NCI-H526 treated with DMSO at 0.1 percent for 48 hours (cell line): ENCODE measurements at places on chromosomes 6 and 20.
A peak's percentile ranks its signal among the peaks of the same experiment; 100 is the strongest.

DNA sequence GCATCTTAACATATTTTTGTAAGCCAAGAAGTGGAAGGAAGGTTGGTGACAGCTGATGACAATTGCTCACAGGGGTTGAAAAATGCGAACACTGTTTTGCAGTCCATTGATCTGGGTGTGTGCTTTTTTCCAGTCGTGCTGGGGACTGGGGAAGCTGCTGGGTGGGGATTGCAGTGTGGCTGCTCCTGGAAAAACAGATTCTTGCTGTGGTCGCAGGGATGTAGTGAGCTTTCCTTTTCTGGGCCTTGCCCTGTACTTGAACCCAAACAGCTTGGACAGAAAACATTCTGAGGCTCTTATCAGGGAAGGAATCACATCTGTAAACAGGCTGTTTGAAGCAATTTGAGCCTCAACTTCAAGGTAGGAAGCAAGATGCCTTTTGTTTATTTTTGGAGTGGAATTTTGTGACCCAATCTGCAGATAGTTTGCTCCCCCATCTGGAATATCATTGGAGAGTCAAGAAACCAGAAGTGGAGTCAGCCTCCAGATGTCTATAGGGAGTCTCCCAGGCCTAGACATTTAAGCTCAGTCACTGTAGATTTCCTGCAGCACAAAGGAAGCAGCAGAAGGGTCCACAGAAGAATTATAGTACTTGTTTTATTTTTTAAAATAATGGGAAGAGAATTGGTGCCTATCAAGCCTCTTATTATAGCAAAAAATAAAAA lies 279.2 kb upstream of the FERMT1 start:
- no peak for DNase-seq

DNA sequence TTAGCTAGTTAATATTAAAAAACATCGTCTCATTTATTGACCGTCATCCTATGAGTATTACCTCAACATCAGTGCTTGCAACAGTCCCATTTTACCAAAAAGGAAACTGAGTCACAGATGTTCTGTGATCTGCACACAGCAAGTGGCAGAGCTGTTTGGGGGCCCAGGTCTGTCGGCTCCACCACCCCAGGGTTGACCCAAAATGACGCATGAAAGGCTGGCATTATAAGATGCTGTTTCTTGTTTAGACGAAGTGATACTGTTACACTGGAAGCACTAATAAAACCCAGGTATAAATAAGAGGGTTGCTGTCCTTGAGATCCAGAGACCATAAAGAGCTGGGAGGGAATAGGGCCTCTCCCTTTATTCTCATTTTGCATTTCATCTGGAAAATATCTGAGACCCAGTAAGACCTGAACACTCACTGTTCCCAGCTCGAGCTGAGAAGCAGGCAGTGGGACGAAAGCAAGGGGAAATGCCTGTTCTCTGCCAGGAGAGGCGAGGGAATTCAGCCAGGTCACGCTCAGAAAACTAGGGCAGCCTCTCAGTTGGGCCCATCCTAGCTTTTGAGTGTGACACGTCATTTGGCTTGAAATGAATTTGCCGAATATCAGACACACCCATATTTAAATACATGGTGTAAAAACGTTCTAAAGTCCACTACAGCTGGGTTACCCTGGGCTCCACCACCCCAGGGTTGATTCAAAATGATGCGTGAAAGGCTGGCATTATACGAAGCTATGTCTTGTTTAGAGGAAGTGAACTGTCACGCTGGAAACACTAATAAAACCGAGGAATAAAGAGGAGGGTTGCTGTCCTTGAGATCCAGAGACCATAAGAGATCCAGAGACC lies 1.4 kb upstream of the MICAL1 start:
- DNase-seq = no peak

- no peak for DNase-seq
Measured at GRCh38 chr6:147467428-147467827, 41.1 kb upstream of the SAMD5 start.

DNA sequence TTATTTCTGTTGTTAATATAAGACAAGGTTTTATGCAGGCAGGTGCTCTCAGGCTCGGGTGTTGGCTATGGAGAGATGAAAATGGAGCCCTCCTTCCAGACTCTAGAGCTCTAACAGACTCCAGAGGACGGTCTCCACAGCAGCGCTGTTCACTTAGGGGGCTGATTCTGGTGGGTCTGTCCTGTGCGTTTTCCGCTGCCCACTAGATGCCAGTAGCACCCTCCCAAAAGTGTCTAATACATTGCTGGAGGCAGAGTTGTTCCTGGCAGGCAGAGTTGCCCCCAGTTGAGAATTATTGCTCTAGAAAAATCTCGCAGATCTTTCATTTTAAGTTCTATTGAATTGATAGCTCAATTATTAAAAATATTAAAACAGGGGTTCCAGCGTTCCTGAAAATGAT lies 109.9 kb downstream of the MAP3K4 start:
- DNase-seq = no peak

DNA sequence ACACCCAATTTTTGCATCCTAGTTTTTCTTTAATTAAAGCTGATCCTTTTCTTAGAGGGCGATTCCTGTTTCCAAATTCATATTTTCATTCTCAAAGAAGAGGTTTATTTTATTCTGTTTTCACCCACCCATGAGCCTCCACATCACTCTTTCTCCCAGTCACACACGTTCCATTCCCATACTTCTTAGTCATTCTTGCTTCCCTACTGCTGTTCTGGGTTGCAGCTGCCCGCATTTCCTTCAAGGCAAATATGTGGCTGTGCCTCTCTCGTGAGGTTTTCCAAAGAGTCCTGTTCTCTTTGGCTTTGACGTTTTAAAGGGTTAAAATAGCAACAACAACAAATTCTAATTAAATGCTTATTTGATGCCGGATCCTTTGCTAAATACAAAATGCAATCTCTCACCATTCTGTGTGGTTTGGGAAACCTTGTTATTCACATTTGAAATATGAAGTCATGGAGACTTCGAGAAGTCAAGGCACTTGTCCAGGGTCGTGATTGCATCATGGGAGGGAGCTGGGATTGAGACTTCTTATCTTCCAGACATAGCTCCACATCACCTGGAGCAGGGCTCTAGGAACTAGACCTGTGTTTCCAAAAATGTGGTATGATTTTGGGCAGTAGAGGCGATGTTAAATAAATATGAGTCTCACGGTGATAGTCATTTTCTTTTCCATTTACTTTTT lies 126.6 kb downstream of the DOK5 start:
- no peak for DNase-seq

- no peak for DNase-seq
Measured at GRCh38 chr6:157232161-157232895, 91.0 kb downstream of the TMEM242 start.

GRCh38 chr6:170290296-170291128 lies at the start of gene DLL1:
Gene DLL1 (minus strand): TSS chr6:170291078. CDS start chr6:170290139, 939 bp downstream.
- peak; percentile 69 for DNase-seq

DNA sequence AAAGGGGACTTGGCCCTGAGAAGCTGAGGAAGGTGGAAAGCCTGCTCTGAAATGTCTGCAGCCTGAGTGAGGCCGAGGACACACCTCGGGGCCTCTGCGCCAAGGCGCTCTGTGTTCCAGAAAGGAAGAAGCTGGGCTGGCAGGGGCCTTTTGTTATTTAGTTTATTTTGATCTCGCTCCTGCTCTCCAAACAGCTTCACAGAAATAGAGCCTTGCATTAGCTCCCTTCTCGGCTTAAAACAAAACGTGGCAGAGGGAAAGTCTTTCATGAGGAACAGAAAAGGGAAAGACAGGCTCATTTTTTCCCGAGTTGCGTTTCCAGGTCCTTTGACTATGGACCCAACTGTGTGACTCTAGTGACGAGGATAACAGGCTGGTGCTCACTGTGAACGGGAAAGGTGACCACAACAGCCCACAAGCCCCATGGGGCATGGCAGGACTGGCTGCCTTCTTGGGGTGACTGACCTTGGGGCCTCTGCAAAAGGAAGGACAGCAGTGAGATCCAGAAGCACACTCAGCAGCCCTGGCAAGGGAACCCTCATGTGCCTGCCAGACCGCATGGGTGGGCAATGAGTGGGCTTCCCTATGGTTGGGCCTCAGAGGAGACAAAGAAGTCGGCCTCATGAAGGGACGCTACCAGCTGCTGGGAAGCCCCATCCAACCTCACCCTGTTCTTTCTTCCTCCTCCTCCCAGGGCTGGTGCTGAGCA lies 18.7 kb downstream of the LEMD2 start:
- no peak for DNase-seq

DNA sequence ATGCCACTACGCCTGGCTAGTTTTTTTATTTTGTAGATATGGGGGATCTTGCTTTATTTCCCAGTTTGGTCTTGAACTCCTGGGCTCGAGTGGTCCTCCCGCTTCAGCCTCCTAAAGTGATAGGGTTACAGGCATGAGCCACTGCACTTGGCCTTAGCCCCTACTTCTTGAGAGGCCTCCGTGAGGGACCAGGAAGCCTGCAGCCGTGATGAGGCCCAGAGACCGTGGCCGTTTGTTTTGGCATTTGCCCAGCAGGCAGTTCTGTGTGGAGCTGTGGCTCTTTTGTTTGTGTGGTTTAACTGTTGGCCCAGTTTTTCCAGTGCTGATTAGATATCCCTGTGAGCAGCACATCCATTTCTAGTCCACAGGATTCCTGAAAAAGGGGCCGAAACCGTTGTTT lies 39.8 kb downstream of the SRSF3 start:
- no peak for DNase-seq

DNA sequence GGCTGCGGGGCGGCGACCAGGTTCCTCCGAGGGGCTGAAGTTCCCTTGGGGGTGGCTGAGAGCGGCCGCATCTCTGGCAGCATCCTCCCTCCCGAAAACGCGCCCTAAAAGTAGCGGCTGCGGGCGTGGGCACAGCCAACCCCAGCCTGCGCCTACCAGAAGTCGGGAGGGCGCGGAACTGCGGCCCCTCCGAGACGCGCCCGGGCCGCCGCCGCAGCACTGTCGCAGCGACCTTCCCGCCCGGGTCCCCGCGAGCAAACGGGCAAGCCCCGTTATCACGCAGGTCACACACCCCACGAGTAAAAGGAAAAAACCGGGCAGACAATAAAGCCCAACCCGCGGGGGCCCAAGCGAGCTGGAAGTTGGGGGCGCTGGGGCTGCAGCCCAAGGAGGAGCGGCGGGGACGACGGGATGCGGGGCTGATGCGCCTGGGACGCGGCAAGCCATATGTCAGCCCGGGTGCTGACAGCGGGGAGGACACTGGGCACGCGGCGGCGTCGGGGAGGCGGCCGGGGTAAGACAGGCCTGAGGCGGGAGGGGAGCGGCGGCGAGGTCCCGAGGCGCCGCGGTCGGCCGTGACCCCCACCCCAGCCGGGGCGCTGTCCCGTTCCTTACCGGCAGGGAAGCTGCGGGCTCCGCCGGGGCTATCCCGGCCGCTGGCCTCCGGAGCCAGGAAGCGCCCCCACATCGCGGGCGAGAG lies 659 bp downstream of the CEP85L start:
- no peak for DNase-seq

- DNase-seq = no peak
Measured at GRCh38 chr6:20870493-20870892, 336.2 kb downstream of the CDKAL1 start.

DNA sequence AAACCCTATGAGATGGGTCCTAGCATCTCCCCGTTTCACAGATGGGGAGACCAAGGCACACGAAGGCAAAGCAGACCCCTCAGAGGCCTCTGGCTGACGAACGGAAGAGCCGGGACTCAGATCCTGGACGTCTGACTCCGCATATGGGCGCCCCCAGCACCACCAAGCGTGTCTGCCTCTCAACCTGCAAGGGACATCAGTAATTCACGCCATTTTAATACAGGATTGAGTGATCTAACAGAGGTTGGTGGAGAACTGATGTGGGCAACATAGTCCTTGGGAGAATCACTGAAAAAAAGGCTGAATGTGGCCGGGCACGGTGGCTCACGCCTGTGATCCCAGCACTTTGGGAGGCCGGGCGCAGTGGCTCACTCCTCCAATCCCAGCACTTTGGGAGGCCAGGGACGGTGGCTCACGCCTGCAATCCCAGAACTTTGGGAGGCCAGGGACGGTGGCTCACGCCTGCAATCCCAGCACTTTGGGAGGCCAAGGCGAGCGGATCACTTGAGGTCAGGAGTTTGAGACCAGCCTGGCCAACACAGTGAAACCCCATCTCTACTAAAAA lies 206.6 kb downstream of the DLL1 start:
- no peak for DNase-seq

GRCh38 chr6:156703719-156704118 lies 73.5 kb upstream of the ARID1B start:
- no peak for DNase-seq

GRCh38 chr6:18147160-18147559 lies 7.7 kb downstream of the TPMT start:
- no peak for DNase-seq

DNA sequence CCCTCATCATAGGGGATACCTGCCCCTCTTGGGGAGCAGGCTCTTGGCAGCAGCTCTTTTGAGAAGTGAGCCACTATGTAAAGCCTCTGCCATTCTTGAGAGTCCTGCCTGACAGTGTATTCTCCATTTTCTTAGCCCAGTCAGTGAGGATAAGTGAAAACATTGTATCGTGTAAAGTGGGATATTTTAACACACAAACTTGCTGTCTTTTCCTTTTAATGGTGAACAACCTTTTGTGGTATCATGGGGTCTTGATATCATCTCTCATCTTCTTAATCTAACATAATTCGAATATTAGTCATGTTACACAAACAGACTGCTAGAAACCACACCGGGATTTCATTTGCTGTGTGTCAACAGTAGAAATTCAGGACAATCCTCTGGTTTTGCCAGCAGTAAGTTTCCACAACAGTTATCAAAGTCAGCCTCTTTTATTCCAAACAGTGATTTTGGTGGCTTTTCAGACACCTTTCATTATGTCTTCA lies 136.2 kb downstream of the HIVEP1 start:
- DNase-seq = no peak

DNA sequence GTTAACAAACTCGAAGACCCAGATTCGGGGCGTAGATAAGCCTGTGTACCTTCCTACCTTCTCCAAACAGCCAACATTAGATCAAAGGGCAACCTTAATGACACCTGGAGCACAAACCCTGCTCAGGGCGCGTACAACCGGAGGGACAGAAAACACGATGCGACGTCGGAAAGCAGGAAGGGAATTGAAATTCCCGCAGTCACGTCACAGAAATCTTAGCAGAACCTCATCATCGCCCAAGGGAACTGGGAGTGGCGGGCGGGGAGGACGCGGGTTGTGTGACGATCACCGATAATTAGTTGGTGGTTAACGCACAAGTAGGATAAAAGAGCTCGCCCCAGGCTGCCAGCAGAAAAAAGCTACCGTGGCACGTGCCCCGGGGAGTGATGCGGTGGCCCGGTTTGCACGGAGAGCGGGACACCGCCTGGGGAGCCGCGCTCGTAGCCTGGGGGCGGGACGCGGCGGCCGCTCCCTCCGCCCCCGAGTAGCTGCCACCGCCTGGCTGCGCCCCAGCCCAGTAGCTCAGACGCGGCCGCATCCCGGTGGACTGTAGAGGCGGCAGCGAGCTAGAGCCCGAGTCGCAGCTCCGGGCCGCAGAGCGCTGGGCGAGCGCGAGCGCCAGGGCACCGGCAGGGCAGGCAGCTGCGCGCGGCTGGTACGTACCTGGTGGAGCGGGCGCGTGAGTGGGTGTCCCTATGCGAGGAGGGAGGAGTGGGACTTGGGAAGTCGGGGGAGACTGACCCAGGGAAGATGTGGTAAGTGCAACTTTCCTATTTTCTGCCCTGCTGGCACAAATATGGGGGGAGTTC lies at the start of gene PKIB:
Gene PKIB, plus strand, starts transcription at position 525 of the 809 bp plus-strand sequence. CDS start 107,390 bp downstream, outside the sequence.
- DNase-seq = peak; percentile 34
